Upper lobe of left lung (tissue), 6 donors: ENCODE measurements at places on chromosomes 7 and 10. TPM values are rescaled to one million over a fixed set of nuclear protein-coding genes. Genes with fewer than 3 reads are reported as not detected.

NPY4R gene
- total RNA-seq: not detected

TSPAN15 gene
- total RNA-seq: 66.3 TPM

ERVW-1 gene
- not detected for total RNA-seq

PNLIPRP3 gene
- not detected for total RNA-seq

NPSR1 gene
- not detected for total RNA-seq

CNPY4 gene
- 6.3 TPM for total RNA-seq

SPDYE9 gene
- not detected for total RNA-seq

PRLHR gene
- total RNA-seq: not detected

TIMM23B gene
- total RNA-seq: 12.6 TPM

LFNG gene
- total RNA-seq: 30.6 TPM

MYO1G gene
- total RNA-seq: 28.4 TPM

IFIT2 gene
- 31.7 TPM for total RNA-seq
